ENCODE measurements at places on chromosomes 7 and 10.

DNA sequence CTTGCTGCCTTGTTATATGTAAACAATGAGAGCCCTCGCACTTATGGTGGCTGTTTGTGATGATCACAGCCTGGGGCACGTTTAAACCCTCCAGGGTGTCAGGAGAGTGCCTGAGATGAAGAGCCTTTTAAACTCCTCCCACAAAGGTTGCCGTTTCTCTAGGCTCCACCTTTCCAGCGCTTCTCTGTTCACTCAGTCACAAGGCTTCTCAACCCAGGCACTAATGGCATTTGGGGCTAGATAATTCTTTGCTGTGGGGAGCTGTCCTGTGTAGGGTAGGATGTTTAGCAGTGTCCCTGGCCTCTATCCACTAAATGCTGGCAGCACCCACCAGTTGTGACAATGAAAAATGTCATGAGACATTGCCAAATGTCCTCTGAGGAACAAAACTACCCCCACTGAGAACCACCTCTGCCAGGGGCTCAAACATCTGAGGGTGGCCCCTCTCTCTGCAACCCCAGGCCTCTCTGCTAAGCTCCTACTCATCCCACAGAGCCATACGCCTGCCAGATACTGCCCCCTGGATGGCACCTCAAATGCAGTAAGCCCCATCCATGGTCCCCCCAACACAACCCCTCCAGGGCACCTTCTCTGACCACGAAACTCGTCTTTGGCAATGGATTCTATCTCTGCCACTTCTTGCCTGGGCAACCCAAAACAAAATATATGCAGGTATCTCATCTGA is 144.3 kb upstream of the ZMIZ1 start:
- no peak for DNase-seq

DNA sequence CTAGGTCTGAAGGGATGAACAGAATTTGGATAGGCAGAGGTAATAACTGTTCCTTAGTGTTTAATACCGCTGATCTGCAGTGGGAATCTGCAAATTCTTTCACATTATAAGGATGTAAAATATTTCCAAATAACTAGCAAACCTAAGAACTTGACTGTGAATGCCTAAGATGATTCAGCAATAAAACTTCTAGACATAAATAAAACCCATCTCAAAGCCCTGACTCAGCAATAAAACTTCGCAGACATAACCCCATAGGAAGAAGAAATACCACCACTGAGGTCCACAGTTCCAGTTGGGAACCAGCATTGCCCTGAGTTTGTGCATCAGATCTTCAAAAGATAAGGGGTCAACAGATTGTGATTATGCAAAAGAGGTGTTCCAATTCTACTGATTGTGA is 354.2 kb downstream of the GFRA1 start:
- no peak for DNase-seq

DNA sequence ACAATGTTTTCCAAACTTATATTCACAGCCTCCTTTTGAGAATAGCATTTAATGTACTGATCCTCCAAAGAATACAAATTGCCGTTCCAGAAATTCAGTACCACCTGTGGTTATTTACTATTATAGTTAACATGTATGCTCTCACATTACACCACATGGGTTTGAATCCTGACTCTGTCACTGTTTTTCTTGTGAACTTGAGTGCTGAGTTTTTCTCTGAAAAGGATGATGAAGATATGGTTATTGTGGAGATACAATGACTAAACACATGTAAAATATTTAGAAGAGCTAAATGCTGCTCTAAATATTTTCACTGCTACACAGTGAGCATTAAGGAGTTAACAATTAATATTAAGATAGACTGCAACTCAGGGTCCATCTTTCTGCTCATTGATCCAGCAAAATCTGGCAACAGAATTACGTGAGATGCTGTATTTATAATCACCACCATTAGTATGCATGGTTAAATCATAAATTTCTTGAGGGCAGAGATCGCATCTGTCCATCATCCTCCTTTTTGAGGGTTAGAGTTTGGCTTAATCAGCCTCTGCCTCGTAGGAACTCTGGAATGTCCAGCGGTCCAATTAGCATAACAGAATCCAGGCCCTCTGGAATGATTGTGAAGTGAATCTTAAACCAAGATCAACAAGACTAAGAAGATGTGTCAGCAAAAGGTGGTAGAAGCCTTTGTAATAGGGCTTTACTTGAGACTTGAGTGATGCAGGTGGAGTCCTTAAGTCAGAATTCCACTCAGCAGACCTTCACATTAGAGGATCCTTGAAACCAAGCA is 152.8 kb downstream of the MACC1 start:
- DNase-seq = no peak

- DNase-seq = no peak
Measured at GRCh38 chr10:4012848-4013247, 227.8 kb upstream of the KLF6 start.

GRCh38 chr10:88651101-88651551 is 13.1 kb upstream of the LIPF start:
- DNase-seq = no peak

DNA sequence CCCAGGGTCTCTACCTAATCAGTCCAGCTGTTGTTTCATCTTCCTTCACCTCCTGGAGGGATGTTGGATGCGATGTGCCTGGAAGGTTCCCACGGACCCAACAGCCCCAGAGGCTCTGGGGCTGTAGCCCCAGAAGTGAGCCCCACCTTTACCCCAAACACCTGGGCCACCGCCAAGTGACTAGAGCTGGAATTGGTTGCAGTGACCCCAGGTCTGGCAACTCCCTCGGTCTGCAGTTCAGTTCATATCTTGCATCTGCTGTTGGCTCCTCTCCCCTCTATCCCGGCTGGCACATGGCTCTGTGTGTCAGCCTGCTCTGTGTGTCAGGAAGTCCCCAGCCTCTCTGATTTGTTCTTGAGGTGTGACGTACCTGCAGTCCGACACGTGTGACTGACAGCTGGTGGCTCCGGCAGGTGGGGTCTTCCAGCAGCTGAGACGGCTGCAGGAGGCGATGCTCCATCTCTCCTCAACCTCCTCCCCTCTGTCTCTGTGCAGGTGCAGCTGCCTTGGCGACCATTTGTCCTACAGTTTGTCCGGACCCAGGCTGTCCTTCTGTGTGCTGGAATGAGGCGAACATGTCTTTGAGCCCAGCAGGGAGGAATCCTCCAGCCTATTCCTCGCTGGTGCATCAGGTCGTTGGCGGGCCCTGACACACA is 38.6 kb downstream of the ELFN1 start:
- DNase-seq = no peak

DNA sequence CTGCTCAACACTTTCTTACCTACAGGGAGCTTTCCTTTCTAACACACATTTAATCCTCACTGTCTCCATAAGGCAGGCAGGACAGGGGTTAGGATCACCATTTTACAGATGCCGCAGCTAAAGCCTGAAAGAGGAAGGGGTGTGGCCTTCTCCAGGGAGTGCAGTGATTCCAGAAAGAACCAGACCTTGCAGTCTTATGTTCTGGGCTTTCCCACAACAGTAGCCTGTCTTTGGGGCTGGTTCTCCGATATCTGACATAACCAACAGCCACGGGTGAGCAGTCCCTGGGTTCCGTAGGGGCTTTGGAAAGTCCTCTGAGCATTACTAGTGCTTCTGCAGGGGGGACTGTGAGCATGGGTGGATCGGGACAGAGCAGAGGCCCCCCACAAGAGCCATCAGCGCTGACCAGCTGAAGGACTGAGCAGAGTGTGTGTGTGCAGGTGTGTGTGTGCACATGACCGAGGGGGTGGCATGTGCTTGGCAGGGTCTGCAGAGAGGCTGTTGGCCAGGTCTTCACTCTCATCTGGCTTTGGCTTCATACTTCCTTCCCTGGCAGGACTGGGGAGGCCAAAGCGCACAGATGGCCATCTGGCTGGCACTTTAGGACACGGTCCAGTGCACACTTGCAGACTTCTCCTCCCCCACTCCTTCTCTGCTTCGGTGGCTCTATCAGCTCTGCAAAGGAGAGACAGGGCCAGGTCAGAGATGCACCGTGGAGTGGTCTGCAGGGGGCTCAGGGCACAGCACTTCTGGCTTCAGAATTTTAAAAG is 400.3 kb downstream of the RPS24 start:
- DNase-seq = no peak

- DNase-seq = no peak
Measured at GRCh38 chr10:64571056-64571455, 1049.9 kb downstream of the REEP3 start.

DNA sequence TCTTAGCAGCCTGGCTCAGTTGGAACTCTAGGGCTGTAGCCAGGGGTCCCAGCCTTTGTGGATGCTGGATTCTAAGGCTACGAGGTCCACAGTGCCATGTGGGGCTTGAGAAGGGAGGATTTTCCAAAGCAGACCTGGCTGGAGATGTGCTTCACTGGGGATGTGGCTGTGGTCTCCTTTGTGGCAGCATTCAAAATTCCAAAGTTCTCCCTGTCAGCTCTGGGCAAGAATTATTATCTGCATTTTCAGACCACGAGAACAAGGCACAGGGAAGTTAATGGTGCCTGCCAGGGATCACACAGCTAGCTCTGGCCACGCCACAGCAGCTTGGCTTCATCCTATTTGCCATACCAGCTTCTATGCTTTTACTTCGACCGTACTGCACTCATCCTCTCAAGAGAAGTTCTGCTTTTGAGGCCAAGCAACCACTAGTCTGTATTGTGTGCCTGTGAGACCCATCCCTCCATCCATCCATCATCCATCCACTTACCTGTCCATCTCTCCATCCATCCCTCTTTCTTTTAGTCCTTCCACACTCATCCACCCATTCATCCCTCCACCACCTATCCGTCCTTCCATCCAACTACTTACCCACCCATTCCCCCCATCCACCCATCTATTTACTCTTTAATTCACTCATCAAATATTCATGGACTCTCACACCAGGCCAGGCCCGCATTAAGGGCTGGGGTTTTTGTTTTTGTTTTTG is 71.5 kb downstream of the ZMIZ1 start:
- no peak for DNase-seq

GRCh38 chr10:86403183-86403797 is 36.7 kb upstream of the GRID1 start:
- no peak for DNase-seq

DNA sequence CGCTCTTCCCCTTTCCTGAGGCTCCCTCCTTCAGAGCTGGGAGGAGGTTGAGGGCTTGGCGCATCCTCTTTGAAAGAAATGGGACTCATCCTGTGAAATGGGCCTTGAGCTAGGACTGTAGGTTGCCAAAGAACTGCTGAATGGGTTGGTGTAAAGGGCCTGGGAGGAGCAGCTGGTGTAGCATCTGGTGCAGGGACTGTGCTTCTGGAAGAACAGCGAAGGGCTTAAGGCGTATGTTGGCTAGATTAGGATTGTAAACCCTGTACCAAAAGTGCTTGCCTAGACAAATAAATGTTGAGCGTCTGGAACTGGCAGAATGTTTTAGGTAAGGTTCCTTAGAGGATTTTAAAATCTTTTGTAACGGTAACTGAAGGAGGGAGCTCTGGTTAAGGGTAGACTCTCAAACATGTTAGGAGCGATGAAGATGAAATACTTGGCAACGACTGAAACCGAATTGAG is 563 bp downstream of the STAM start:
- no peak for DNase-seq

GRCh38 chr7:100563809-100564400 is 9.8 kb downstream of the SAP25 start:
- peak; percentile 74 for DNase-seq

DNA sequence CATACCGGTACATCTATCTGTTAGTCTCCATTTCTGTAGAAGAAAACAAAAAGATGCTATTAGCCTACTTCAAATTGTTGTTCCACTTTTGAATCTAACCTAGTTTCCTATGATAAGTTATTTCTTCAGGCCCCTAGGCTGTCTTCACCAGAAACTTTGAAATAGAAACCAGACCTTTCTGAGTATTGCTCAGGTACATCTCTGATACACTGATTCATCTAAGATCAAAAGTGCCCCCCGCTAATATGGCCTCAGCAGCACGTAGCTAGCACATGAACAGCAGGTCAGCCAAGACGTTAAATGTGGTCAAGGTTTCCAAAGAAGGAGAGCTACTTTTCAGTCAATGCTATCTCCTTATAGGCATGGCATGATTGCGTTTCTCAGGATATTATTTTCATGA is 23.6 kb downstream of the CTAGE6 start:
- DNase-seq = no peak

- DNase-seq = no peak
Measured at GRCh38 chr10:60410970-60411369, 21.3 kb upstream of the ANK3 start.

- DNase-seq = no peak
Measured at GRCh38 chr10:77442699-77443189, 194.9 kb downstream of the KCNMA1 start.

DNA sequence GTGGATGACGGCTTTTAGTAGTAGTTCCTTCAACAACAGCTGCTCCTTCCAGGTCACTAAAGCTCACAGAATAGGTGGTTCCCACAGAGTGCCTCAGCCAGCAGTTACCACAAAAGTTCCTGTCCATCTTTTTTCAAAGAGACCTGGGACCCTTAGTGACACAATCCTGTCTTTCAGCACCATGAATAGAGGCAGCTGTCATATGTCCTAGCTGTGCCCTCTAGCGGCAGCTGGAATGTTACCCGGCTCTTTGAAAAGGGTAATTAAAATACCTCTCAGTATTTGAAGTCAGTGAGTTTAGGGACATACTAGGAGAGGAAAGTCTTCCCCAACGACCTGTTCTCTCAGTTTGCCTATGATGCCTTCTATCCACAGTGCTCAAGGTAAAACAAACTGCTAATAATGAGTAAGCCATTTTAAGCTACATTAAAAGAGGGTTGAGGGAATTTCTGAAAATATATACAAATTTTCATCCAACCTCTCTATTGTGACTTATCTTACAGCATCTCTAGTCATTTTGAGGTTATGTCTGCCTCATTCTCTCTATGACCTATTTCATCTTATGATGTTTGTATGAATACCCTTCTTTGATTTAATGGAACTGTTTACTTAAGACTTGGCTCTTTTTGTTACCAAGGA is 290.8 kb downstream of the NXPH1 start:
- no peak for DNase-seq

- no peak for DNase-seq
Measured at GRCh38 chr7:149547126-149547525, 49.5 kb upstream of the ZNF746 start.

GRCh38 chr10:42850931-42851330 is 68.3 kb downstream of the BMS1 start:
- DNase-seq = no peak

DNA sequence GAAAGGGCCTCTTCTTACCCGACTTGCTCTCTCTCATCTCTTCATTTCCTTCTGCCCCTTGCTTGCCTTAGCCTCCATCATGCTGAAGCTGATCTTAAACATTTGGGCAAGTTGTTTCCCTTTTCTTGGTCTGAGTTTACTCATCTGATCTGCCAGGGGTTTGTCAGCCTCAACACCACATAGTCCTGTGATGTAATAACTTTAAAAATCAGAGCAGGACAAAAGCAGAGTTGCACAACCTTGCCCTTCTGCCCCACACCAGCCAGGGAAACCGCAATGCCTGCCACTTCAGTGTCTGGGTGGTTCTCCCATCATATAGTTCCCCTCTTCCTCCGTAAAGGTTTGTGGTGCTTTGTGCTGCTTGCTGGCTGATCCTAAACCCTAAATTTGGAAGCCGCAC is 9.9 kb upstream of the LIPM start:
- DNase-seq = no peak

GRCh38 chr7:128178611-128179010 is 62.5 kb upstream of the LEP start:
- no peak for DNase-seq

Data from activated CD4-positive, alpha-beta T cell treated with anti-CD3 and anti-CD28 coated beads for 1 hour (primary cell).